ENCODE measurements at places on chromosomes 3 and 15.

DNA sequence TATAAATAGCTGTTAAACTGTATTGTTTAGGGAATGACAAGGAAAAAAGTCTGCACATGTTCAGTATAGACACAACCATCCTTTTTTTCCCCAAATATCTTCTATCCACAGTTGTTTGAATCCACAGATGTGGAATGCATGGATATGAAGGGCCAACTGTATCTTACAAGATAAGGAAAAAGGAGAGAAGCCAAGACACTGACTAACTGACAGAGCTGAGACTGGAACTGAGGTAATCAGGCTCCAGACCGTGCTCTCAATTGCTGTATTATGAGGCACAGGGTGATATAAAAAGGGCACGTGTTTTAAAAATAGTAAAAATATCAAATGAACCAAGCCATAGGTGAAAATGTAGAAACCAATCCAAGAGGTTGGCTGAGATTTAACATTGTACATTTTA is 49.0 kb downstream of the DHX36 start:
- no peak for DNase-seq

DNA sequence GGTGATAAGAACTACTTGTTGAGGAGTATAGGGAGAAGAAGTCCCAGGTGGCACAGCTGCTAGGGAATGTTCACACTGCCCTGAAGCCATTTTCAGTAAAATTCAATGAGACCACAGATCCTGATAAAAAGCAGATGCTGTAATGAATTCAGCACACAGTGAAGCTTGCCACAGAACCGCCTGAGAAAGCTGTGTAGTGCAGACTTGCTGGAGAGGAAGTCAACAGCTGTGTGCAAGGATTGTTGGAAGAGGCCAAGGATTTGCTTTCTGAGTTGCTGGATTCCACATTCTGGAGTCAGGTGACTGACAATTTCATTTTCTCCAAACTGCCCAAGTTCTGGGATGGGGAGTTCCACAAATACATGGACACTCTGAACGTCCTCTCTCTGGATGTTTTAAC is 70.9 kb downstream of the ANP32A start:
- no peak for DNase-seq

GRCh38 chr3:129002573-129003569 is 1.8 kb downstream of the EFCC1 start:
- no peak for DNase-seq

DNA sequence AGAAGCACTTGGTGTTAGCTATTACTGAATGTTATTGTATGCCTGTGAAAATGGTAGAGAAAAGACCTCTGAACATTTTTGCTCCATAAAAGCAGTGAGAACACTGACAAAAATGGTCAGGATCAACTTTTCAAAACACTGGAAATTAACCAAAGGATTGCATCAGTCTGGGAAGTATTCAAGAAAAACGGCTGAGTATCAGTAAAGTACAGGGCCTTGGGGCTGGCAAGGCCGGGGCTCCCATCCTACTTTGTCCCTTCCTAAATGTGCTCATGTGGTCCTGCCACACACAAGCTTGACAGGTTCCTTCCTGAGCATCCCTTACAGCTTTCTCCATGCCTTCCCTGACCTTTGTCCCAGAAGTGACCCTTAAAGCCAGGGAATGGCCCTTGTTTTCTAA is 84.0 kb downstream of the CFAP20DC start:
- DNase-seq, result no peak

- DNase-seq, result no peak
These were observed 8.2 kb upstream of the PAQR5 start for GRCh38 chr15:69290346-69291164.

GRCh38 chr15:80844011-80844732 is 65.0 kb downstream of the CEMIP start:
- DNase-seq, result no peak

- no peak for DNase-seq
These were observed 56.7 kb downstream of the CCNL1 start for GRCh38 chr3:157103280-157103679.

- no peak for DNase-seq
These were observed 567.2 kb downstream of the FOXP1 start for GRCh38 chr3:71016178-71016845.

DNA sequence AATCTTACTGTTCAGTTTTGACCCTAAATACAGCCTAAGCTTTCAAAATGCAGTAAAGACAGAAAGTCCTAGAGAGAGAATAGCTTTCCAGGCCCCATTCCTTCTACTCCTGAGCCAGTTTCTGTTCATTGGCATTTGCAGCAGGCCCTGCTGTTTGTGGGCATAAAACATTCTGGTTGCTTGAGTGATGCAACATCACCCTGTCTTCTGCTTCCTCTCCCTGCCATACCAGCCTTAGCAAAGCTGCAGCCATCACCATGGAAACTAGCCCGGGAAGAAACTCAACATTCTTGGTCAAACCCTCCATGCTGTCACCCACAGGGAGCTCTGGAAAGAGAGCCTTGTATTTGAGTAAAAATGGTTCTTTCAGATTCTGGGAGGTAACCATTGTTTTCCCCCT is 325.7 kb downstream of the MAGI1 start:
- DNase-seq, result no peak

GRCh38 chr15:77479015-77479414 is 58.3 kb downstream of the HMG20A start:
- DNase-seq, result no peak

GRCh38 chr3:126438746-126439145 is 36.9 kb downstream of the ZXDC start:
- DNase-seq, result no peak

DNA sequence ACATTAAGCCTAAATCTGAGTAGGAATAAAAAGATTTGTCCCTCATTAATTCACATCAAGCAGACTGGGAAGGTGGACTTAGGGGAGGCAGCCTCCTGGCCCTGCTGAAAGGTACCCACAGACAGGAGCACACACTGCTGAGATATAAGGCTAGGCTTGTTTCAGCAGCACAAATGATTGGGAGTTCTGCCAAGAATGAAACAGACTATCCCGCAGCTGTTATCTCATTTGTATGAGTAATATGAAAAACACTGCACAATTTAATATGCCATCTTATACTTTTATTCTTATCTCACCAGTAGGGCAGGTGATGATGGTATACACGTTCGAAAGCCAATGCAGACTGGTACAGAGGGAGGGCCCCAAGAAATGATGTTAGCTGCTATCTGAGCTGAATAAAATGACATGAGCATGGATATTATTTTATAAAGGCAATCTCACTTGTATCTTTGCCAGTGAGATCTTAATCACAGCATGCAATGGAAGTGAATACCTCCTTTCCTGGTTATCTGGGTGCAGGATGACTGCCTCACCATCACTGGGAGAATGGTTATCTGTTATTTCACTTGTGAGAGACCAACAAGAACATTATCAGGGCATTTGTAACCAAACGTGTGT is 258.7 kb upstream of the PPP2R3A start:
- no peak for DNase-seq
